ENCODE measurements at places on chromosomes 3 and 15.

GRCh38 chr3:43087249-43087776, 18.6 kb downstream of the POMGNT2 start:
- DNase-seq: no peak

DNA sequence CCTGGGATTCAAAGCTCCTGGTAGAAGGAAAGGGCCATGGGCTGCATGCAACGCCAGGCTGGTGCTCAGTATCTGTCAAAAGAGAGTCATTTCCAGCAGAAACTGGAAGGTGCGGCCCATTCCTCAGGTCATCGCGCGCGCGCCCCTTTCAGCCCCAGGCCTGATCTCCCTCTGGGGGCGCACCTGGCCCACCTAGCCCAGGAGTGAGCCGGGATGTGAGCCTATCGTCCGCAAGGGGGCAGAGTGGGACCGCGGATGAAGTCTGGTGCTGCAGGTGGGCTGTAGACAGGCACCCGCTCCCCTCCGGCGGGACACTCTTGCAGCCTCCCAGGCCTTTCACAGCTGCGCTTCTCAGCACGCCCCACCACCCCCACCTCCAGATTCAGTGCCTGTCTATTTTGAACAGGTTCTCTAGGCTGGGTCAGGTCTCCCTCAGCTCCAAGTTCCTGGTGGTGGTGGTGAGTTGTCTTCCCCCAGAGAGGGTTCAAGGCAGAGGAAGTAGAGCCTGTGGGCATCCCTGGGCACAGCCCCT, 5.8 kb upstream of the RPL29 start:
- peak; percentile 98 for DNase-seq

- no peak for DNase-seq
Observed at GRCh38 chr3:135758961-135759360, 206.6 kb upstream of the PPP2R3A start.

- peak; percentile 74 for DNase-seq
Observed at GRCh38 chr3:196159952-196160804, 51.0 kb downstream of the ZDHHC19 start.

- DNase-seq: peak; percentile 78
Observed at GRCh38 chr15:75198560-75199356, 2.9 kb upstream of the C15orf39 start.
